ENCODE measurements at places on chromosomes 5 and 9. TPM values are rescaled to one million over a fixed set of nuclear protein-coding genes. Genes with fewer than 3 reads are reported as not detected.

DNA sequence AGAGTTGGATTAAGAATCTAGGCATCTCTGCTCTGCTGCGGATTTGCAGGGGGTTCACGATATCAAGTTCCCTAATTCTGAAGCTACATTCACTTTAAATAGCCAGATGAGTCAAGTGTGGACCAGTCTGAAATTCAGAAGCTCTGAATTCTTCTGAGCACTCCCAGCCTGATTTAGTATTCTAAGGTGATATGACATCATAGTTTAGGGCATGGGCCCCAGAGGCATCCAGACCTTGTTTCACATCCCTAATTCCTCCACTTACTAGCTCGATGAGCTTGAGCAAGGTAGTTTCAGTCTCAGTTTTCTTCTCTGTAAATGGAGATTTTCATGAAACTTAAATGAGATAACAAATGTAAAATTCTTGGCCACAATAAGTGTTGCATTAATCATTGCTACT is 65.2 kb downstream of the TMEM167A start:
- no peak for DNase-seq

DNA sequence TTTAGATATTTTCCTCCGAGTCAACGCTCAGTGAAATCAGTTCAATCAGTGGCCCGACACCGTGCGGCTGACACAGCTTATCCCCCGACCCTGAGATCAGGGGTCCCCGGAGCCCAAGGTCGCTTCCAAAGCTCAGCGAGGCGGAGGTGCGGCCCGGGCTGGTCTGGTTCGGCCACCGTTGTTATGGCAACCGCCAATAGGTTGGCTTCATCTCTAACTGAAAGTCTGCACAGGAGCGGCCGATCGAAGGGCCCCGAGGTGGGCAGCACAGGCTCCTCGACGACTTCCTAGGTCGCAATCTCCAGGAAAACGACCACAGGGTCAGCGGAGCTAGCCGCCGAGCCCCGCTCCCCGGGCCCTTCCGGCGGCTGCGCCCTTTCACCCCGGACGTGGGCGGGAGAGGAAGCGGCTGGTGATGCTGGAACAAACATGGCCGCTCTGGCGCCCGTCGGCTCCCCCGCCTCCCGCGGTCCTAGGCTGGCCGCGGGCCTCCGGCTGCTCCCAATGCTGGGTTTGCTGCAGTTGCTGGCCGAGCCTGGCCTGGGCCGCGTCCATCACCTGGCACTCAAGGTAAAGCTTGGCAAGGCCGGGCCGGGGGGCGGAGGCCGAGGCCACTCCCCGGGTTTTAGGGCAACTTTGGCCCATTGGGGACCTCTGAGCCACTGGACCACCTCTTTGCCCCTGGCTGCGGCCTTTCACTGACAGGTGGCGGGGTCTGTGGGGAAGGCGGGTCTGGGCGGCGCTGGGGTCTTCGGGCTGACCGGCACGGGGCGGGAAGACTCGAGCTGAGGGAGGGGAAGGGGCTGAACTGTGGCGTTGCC is at the start of gene GPR107:
TSS of gene GPR107 (plus strand) at position 403 of the 821 bp plus-strand sequence. CDS start at position 430, 27 bp downstream.
- no peak for DNase-seq

OR1Q1 gene
- not detected for total RNA-seq

DNA sequence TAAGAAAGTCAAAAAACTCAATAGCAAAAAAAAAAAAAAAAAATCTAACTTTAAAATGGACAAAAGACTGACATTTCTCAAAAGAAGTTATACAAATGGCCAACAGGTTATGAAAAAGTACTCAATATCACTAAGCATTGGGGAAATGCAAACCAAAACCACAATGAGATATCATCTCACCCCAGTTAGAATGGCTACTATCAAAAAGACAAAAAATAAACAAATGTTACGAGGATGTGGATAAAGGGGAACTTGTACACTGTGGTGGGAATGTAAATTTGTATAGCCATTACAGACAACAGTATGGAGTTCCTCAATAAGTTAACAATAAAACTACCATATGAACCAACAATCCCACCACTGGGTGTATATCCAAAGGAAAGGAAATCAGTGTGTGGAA is 37.2 kb downstream of the ENC1 start:
- DNase-seq, result no peak

PDGFRB gene
- total RNA-seq, result 17.1 TPM

GLRA1 gene
- not detected for total RNA-seq

SLC27A6 gene
- total RNA-seq, result 1.2 TPM

DNA sequence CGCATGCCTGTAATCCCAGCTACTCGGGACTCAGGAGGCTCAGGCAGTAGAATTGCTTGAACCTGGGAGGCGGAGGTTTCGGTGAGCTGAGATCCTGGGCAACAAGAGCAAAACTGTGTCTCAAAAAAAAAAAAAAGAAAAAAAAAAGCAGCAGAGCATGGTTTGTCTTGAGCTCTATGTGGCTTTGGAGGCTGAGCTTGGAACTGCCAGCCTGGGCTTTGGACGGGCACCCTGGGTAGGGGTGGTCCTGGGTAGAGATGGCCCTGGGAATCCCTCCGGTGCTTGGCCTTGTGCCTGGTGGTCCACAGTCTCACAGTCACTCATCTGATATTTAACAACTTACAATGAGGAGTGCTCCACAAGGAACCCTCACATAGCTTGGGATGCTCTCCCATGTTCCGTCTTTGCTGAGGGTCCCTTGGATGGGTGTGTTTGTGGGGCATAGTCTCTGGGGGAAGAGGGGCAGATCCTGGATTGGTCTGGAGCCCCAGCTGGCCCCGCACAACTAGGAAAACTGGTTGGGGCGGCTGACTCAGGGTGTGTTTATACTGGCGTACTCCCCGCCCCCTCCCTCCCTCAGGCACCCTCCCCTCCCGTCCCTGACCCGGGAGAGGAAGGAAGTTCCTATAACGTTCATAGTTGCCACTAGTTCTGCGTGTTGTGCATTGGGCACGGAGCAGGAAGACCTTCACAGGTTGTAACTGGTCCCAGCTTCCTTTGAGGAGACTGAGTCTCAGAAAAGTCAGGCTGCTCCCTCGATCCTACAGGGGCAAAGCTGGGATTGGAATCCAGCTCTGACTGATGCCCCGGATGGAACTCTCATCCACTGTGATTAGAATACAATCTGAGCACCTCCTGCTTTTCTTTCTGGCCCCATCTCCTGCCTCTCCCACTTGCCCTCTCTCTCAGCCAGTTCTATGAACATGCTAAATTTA is 11.2 kb downstream of the IER5L start:
- no peak for DNase-seq

DNA sequence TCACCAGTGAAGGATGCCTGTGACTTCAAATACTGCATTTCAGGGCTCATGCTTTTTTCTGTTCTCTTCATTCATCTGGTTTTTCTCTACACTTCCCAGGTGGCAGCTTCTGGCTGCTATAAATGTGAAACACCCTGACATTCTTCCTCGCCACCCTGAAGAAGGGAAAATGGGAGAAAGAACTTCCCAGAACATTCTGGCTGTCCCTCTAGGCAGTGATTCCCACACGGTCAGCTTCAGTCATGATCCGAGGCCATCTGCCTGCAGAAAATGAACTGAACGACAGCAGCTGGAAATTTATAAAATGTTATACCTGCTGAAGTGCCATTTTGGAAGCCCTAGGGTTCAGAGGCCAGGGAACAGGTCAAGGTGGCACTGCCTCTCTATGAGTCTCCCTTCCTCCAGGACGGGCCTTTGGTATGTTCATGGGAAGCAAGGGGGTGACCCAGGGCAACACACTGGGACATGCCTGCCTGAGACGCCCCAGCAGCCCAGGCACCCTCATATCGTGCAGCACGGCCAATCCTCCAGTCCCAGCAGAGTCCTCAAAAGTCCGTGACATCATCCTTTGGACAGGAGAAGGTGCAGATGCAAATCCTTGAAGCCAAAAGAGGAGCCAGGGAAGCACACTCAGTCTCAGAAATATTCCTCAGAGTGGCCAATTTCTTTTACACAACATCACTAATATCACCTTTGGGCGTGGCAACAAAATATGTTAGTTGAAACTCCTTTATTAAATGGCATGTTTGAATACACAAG is 107.1 kb downstream of the SEMA5A start:
- DNase-seq, result no peak

GRCh38 chr9:135098400-135099105 is 11.1 kb downstream of the OLFM1 start:
- no peak for DNase-seq

DNA sequence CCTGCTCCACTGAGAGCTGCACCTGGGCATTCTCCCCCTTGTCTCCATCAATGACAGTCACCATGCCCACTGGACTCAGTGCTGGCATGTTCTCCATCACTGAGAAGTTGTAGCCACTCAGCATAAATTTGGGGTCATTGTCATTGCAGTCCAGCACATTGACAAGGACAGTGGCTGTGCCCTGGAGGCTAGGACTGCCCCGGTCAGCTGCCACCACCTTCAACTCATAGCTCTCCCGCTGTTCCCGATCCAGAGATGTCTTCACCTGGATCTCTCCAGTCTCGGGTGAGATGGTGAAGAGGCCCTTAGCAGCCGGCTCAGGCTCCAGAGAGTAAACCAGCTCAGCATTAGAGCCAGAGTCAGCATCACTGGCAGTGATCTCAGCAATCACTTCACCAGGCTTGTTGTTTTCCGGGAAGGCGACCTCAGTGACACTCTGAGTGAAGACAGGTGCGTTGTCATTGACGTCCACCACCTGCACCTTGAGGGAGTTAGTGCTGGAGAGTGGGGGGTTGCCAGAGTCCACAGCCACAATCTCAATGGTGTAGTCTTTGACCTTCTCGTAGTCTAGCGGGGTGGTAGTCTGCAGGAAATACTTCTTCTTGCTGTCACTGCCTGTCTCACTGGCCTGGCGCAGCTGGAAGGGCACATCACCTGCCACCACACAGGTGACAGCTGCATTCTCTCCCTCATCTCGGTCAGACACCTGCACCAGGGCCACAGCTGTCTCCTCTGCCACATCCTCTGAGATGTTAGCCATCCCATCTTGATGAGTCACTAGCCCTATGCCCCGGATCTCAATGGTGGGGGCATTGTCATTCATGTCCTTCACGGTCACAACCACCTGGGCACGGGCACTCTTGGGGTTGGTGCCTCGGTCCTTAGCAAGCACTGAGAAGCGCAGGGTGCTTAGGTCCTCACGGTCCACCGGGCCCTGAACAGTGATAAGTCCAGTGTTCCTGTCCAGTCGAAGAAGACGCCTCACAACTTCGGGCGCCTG is 13.5 kb downstream of the PCDH1 start:
- no peak for DNase-seq

DNA sequence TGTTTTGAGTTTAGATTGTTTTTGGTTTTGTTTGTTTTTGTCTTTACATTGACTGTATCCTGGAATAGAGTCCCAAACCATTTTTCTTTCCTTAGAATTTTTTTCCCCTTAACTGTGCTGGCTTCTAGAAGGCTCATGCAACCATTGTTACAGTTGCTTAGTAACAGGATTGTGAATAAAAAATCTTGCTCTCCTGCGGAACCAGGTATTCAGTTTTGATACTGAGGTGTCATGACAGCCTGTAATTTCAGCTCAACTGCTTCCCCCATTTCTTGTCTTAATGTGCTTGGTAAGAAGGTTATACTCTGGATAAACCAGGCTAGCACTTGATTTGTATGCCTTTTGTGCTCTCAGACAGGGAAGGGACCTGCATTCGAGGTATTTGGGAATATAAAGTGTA is 42.1 kb downstream of the FOCAD start:
- no peak for DNase-seq

ADAMTS13 gene
- 2.0 TPM for total RNA-seq

DNA sequence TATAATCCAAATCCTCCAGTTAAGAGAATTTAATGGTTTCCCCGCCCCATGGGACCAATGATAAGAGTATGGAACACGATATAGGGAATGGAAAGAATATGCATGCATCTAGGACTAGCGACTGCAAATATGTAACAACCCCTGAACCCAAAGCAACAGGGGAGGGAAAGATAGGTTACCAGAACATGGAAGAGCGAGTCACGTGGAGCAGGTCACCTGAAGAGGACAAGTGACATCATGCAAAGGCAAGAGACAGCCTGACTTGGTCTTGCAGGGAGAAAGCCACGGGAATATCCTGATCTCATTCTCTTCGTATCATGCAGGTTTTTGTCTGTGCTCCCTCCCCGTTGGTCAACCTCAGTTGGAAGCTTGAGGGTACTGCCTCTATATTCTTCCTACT is 4.7 kb upstream of the UHRF2 start:
- DNase-seq, result no peak

GRCh38 chr5:89934069-89934468 is 475.5 kb downstream of the CETN3 start:
- DNase-seq, result no peak

DBN1 gene
- total RNA-seq, result 429 TPM

- DNase-seq, result no peak
Observed at GRCh38 chr5:141476132-141476911, 556 bp downstream of the PCDHGC3 start.

DNA sequence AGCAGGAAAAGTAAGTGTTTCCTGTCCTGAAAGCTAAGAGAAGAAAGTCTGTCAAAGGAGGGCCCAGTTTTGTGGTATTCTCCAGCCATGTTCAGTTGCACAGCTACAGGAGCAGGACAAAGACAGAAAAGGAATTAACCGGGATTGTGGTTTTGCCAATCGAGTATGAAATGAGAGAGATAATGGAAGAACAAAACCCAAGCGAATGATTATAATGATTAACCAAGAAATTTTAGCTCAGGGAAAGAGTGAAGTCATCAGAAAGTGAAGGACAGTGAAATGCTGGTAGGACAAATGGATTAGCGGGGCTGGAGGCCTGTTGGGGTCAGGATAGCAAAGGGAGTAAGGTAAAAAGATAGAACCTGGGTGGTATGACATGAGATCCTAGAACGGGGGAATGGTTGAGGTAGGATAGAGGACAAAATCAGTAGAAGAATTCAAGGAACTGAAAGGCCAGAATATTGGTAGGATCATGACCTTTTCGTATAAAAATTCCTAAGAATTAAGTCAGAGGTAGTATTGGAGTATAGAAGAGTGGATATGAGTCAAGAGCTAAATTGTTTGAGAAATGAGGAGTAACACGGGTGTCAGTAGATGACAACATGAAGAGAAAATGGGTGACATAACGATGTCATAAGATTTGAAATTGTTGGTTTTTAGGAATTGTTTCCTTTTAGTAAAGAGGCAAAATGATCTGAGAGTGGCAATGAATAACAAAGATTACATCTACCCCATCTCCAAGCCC is 52.8 kb downstream of the DIAPH1 start:
- no peak for DNase-seq

DNA sequence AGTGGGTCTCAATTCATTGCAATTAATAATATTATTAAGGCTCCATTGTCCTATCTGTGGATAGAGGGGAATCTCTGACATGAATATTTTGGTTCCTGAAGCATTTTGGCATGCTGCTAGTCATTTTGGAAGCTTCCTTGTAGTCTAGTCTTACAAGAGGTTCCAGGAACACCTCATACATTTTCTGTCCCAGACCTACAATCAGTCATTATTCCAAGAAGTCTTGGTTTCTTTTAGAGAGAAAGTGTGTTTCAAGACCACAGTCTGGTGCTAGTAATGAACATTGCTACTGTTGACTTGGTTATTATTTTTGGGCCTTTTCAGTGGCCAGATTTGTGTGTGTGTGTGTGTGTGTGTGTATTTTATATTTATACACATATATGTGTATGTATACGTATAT is 98.9 kb downstream of the ERCC6L2 start:
- no peak for DNase-seq

GRCh38 chr9:111431684-111432083 is 52.5 kb downstream of the ECPAS start:
- no peak for DNase-seq

- peak; percentile 34 for DNase-seq
Observed at GRCh38 chr9:38208206-38208901, 139.3 kb upstream of the SHB start.

Data from kidney epithelial cell (primary cell).